ENCODE measurements at places on chromosomes 12 and 14.

DNA sequence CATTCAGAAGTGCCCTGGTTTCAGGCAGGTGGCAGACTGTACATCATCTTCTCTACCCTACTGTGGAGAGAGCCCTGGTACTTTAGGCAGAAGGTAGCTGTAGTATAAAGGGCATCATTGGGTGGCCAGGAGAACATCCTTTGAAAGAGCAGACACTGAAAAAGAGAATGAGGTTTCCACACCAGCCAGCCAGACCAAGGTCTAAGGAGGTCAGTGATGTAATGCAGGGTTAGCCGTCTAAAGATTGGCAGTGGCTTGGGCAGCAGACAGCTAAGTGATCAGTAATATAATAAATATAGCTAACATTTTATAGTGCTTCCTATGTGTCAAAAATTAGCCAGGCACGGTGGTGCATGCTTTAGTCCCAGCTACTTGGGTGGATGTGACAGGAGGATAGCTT lies 12.0 kb downstream of the ZBTB25 start:
- DNase-seq: no peak

GRCh38 chr12:95240556-95240955 lies 22.9 kb downstream of the VEZT start:
- no peak for DNase-seq

DNA sequence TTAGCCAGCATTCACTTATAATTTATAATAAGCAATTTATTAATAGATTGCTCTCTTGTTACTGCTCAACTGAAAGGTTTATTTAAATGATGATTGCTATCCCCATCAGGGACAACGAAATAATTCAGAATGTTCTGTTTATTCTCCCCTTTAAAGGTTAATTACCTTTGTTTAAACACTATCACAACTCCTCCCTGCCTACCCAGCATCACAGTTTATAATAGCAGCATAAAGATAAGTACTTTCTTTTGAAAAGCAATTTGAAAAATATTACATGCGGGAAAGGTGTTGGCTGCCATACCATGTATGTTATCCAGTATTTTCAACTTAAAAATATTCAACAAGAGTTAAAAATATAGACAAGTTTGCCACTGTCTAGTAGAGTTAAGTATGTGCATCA lies 30.6 kb downstream of the SCAF11 start:
- DNase-seq: no peak

DNA sequence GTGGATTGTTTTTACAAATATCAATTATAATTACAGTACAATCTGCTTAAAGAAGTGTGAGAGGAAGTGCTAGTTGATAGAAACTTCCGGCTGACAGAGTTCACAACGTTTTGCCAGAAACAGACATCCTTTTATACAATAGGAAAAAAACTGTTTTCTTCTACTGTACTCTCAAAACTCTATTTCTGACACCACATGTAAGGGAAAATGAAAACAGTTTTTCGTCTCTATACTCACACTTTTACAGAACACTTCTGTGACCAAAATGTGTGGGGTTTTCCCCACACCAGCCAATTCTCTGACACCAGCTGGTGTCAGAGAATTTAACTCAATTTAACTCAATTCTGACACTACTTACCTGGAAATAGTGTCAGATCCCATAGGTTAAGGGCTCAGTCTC lies 24.2 kb upstream of the HIF1A start:
- DNase-seq: no peak

DNA sequence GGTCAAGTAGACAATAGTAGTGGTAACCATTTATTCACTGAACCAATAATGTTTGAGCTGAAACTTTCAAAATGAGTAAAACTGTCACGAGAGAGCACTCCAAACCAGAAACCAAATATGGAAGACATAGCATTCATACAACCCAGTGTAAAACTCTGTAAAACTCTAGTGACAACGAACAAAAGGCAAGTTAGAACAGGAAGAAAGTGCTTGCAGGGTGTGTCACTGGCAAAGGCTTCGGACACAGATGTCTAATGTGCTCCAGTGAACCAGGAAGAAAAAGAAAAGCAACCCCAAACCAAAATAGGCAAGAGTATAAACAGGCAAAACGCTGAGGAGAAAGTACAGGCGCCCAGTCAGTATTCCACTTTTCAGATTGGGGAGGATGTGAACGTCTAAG lies 79.3 kb upstream of the FZD10 start:
- DNase-seq: no peak

DNA sequence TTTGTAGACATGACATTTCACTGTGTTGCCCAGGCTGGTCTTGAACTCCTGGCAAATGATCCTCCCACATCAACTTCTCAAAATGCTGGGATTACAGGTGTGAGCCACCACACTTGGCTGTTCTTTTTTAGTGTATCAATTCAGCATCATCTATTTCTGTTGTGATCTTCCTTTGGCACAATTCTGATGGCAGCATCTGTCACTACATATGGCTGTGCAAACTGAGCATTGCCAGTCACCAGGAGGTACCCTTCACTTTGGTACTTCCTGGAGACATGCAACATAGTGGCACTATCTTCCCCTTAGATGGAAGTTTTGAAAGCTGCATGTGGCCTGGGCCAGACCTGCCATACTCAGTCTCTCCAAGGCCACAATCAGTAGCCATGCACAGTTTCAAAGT lies 467.1 kb upstream of the TMPO start:
- no peak for DNase-seq

DNA sequence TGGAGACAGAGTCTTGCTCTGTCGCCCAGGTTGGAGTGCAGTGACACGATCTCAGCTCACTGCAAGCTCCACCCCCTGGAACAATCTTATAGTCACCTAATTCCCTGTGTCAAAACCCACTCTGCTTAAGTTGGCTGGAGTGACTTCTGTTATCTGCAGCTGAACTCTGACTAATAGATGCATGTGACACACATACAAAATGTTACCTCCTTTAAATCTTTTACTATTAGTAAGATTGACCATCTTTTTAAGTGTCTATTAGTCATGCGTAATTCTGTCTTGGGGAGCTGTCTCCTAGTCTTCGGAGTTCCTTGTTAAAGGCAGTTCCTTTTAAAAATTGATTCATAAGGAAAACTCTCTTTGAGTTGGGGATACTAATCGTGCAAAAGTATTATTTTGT lies 7.4 kb downstream of the IFI27L1 start:
- no peak for DNase-seq

DNA sequence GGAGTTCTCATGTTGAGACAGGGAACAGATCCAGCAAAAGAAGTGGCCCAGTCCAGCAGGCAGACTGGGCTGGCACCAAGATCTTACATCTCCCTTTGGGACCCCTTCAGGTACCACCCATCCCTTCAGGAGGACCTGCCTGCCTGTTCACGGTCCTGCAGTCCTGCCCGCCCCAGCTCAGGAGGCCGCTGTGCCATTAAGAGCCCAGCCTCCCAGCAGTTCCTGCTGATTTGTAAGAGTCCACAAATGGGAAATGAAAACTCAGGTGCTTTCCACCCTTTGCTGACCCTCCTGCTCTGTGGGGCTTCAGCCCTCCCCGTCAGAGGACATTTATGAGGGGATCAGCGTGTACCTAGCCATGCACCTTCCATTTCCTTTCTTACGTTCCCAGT lies 39.5 kb downstream of the C14orf132 start:
- no peak for DNase-seq

Data from stimulated activated CD4-positive, alpha-beta T cell treated with anti-CD3 and anti-CD28 coated beads, Interleukin-12 subunit alpha, Interleukin-12 subunit beta, amount 100 ng/mL, for 48 hours (primary cell).